ENCODE measurements at places on chromosomes 12 and 14. TPM values are rescaled to one million over a fixed set of nuclear protein-coding genes. Genes with fewer than 3 reads are reported as not detected.

TMTC1 gene
- 1.8 TPM for total RNA-seq

DNA sequence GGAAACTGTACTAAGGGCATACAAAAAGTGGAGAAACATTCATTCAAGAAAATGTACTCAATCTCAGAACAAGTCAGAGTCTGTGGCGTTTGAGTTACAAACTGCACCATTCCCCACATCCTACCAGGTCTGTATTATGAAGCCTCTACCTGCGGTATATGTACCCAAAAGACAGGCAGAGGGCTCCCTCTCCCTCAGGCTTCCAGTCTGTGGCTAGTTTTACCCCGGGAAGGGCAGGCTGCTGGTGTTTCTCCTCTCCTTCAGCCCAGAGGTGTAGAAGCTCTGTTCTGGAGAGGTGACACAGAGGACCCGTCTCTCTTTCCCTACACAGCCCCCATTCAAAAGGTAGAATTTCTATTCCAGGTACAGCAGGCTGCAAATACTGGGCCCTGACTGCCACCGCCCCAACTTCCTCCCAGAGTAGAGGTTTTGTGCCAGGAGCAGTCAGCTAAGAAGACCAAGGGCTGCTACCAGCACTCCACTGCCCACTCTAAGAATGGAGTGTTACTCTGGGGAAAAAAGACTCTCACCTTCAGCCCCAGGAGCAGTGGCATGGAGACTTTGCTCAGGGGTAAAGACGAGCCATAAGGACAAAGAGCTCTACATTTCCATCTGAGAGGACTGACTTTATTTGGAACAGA, 39.4 kb downstream of the PARP11 start:
- no peak for DNase-seq

GCN1 gene
- 78.4 TPM for total RNA-seq

MSRB3 gene
- 17.8 TPM for total RNA-seq

DNA sequence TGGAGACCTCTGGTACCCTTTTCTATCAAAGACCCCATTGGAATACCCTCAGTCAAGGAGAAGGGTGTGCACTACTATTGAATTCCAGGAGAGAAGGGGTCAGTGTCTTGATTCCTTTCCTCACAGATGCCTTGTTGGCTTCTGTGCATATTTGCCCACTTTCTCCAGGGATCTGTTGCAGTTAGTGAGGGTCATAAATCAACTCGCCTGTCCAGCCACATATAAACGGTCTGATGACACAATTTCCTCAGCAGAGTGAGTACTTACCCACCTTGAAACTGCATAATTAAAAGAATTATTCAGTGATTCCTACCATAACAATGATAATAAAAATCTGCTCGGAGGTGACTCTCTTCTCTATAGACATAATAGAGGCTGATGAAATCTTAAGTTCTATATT, 13.9 kb upstream of the DCD start:
- no peak for DNase-seq

DNA sequence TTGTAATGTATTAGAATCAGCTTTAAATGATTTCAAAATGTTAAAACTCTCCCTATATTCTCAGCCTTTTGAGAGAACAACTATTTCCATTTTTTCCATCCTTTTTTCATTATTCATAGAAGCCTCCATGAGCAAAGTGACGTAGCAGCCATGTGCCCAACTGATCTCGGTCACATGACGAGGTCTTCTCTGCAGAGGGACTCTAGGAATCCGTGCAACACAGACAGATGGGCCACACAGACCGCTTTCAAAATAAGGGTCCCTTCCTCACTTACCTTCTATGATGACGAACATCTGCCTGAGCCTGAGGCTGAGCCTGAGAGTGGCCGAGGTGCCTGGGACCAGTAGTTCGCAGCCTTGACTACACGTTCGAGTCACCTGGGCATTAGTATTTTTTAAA, 293.8 kb downstream of the FOXN3 start:
- DNase-seq, result no peak

GRCh38 chr12:46266869-46267574, 1.8 kb downstream of the SLC38A1 start:
- no peak for DNase-seq

DNA sequence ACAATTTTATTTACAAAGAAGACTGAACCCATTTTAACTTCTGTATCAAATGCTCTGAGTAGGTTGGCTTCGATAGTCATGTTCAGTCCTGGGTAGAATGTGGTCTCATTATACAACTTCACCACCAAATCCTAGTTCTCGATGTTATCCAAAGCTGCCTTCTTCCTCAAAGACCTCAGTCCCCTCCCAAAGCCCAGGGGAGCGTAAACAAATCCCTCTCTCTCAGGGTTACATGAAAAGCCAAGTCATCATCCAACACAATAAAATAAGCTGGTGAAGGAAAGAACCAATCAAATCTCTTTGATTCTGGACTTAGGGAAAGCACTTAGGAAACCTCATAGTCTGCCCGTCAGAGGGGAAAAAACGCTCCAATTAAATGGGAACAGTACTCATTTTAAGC, 9.1 kb downstream of the PTCSC3 start:
- no peak for DNase-seq

DNA sequence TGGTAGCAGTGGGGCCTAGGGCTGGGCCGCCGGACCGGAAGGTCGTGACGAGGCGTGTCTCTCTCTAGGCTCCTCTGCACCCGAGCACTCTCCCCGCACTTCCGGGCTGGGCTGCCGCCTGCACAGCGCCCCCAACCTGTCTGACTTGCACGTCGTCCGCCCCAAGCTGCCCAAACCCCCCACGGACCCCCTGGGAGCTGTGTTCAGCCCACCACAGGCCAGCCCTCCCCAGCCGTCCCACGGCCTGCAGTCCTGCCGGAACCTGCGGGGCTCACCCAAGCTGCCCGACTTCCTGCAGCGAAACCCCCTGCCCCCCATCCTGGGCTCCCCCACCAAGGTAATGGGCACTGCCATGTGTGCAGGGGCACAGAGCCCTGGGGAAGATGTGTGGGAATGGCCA, 13.3 kb upstream of the PUS1 start:
- no peak for DNase-seq

- DNase-seq, result no peak
Observed at GRCh38 chr12:15982471-15982870, 71.3 kb downstream of the DERA start.

- DNase-seq, result no peak
Observed at GRCh38 chr14:33948869-33949408, 1.9 kb downstream of the EGLN3 start.

DNA sequence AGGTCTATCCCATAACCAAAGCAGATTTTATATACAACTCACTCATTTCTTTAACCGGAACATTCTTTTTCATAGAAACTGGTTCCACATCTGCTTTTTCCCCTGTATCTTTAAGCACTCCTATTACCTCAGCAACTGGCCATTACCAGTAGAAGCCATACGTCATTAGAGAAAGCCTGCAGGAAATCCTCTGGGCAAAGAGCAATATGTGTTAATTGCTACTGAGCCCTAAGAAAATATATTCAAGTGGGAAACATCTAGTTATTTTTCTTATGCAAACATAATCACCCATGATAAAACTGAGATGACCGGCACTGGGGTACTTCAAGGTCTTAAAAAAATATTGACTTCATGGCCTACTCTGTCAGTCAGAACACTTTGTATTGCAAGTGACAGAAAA, 28.2 kb upstream of the CPSF6 start:
- no peak for DNase-seq

GRCh38 chr14:64060648-64061096, 207.9 kb downstream of the SYNE2 start:
- DNase-seq, result no peak

ACOT4 gene
- total RNA-seq, result 5.1 TPM

- no peak for DNase-seq
Observed at GRCh38 chr14:39957290-39957689, 525.1 kb upstream of the FBXO33 start.

MANSC4 gene
- not detected for total RNA-seq

- DNase-seq, result no peak
Observed at GRCh38 chr14:36556811-36557433, 25.5 kb downstream of the NKX2-8 start.

RBP5 gene
- total RNA-seq, result not detected

- DNase-seq, result no peak
Observed at GRCh38 chr12:34603382-34604035, 581.2 kb downstream of the ALG10 start.

RASAL1 gene
- total RNA-seq, result 1.8 TPM

GRCh38 chr12:114508529-114509129, 102.7 kb upstream of the TBX5 start:
- DNase-seq, result peak; percentile 4

DNA sequence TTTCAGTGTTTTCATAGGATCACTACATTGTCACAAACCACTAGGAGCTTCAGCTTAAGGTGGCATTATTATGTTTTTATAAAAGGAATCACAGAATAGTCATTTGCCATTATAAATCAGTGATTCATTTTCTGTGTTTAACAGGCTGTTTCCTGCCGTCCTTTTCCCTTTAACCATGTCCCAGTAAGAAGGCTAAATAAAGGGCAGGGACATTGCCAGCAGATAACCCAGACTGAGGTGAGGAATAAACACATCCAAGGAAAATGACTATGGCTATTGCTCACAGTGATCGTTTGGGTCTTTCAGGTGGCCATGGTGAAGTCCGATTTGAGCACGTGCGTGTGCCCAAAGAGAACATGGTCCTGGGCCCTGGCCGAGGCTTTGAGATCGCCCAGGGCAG, 17.9 kb upstream of the ALDH2 start:
- DNase-seq, result no peak

DNA sequence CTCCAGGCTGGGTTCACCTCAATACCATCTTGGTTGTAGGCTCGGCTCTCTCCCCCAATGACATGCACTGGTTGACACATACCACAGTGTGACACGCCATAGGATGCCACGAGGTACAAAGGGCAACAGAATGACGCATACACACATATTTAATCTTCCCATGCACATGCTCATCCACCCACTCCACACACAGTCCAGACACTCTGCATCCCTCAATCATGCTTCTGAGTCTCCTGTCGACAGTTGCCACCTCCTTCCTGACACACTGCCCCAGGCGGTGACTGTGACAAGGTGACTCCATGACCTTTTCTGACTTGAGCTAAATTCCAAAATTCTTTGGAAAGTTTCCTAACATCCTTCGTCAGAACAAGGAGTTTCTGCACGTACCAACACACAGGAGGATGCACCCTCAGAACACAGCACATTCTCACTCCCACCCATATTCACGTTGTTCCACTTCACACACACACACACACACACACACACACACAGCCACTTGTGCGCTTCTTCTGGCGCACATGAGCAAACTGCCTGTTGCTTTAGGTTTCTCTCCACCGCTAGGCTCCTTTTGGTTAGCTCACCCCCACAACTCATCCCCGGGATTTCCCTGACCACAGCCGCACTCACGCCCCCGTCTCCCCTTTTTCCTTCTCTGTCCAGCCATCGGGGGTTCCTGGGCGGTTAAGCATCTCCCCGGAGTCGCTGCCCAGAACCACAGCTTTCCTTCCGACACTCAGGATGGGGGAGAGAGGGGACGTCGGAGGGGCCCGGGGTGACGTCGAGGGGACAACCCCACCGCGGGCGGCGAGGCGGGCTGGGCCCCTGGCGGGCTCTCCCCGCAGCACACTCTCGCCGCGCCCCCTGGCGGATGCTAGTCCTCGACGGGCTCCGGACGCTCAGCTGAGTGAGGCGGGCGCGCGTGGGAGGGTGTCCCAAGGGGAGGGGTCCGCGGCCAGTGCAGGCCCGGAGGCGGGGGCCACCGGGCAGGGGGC, 536 bp upstream of the WNT1 start:
- DNase-seq, result no peak

DNA sequence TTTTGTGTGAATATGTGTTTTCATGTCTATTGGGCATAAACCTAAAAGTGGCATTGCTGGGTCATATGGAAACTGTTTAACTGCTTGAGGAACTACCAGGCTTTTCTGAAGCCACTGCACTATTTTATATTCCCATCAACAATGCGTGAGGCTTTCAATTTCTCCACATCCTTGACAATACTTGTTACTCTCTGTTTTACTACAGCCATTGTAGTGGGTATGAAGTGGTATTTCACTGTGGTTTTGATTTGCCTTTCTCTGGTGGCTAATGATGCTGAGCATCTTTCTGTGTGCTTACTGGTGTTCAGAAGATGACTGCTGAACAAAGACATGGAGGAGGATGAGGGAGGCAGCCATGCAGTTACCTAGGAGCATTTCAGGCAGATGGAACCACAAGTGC, 13.2 kb upstream of the TDG start:
- no peak for DNase-seq

GRCh38 chr12:11607313-11608081, 42.0 kb upstream of the ETV6 start:
- DNase-seq, result no peak

IL22 gene
- not detected for total RNA-seq

DNA sequence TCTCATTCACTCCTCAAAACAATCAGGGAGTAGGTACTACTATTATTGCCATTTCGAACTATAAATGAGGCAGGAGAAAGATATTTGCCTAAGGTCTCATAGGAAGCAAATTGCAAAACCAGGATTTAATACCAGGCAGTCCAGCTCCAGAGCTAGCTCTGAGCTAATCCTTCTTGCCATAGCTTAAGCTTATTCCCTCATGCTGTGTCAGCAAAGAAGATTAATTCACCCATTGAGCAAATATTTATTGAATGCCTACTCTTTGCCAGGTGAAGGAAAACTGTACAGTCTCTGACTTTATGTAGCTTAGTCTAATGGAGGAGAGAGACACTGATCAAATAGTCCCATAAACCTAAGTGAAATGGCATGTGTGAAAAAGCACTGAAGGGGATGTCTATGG, 19.5 kb downstream of the KCNA5 start:
- no peak for DNase-seq

GRCh38 chr12:83477696-83478095, 791.0 kb downstream of the TMTC2 start:
- DNase-seq, result no peak

- no peak for DNase-seq
Observed at GRCh38 chr12:15555446-15555845, 233.1 kb downstream of the PTPRO start.

GRCh38 chr14:65336191-65336591, 76.3 kb upstream of the FUT8 start:
- peak; percentile 34 for DNase-seq

- no peak for DNase-seq
Observed at GRCh38 chr12:53604581-53604980, 21.6 kb downstream of the ATF7 start.

SLC25A21 gene
- 2.1 TPM for total RNA-seq
